ENCODE measurements at places on chromosomes 5 and 9. TPM values are rescaled to one million over a fixed set of nuclear protein-coding genes. Genes with fewer than 3 reads are reported as not detected.

The RFX3 gene
- total RNA-seq = 1.7 TPM

The GLRA1 gene
- not detected for total RNA-seq

The FOXD4L3 gene
- total RNA-seq = not detected

The DNM1 gene
- 88.2 TPM for total RNA-seq

The MAMDC2 gene
- total RNA-seq = 0.20 TPM

The HTR1A gene
- not detected for total RNA-seq

The ACTBL2 gene
- 0.05 TPM for total RNA-seq

The NOL6 gene
- 69.6 TPM for total RNA-seq

The UBAC1 gene
- 39.2 TPM for total RNA-seq

The ADAMTS12 gene
- total RNA-seq = 9.1 TPM

The GDA gene
- 0.84 TPM for total RNA-seq

The IFNA21 gene
- not detected for total RNA-seq

The MAP1B gene
- total RNA-seq = 45.2 TPM

The IL4 gene
- total RNA-seq = not detected

The FSTL4 gene
- 3.9 TPM for total RNA-seq

The SLC27A4 gene
- 36.1 TPM for total RNA-seq

The ADRB2 gene
- 0.61 TPM for total RNA-seq

The FOXD4L5 gene
- 0.10 TPM for total RNA-seq

The GFRA3 gene
- total RNA-seq = 0.05 TPM

The RLN2 gene
- total RNA-seq = 0.19 TPM

The ENTREP1 gene
- total RNA-seq = 0.58 TPM

The PLAC8L1 gene
- total RNA-seq = 0.49 TPM

The SLC1A3 gene
- not detected for total RNA-seq

The IL13 gene
- total RNA-seq = not detected

The EQTN gene
- total RNA-seq = not detected

The ORM2 gene
- not detected for total RNA-seq

The AQP7 gene
- 0.31 TPM for total RNA-seq

The TYRP1 gene
- total RNA-seq = not detected

The WHRN gene
- 6.9 TPM for total RNA-seq

The EGFLAM gene
- total RNA-seq = 0.18 TPM

The PCDHGB4 gene
- 0.88 TPM for total RNA-seq

The SPINK13 gene
- not detected for total RNA-seq

The FAM151B gene
- total RNA-seq = 2.1 TPM

The TRPM6 gene
- total RNA-seq = 1.4 TPM

The SLC25A25 gene
- total RNA-seq = 10.0 TPM

The SPATA9 gene
- total RNA-seq = 0.13 TPM

The SPATA31E1 gene
- not detected for total RNA-seq

The CERT1 gene
- total RNA-seq = 29.7 TPM
